ENCODE measurements at places on chromosomes 5 and 9.

DNA sequence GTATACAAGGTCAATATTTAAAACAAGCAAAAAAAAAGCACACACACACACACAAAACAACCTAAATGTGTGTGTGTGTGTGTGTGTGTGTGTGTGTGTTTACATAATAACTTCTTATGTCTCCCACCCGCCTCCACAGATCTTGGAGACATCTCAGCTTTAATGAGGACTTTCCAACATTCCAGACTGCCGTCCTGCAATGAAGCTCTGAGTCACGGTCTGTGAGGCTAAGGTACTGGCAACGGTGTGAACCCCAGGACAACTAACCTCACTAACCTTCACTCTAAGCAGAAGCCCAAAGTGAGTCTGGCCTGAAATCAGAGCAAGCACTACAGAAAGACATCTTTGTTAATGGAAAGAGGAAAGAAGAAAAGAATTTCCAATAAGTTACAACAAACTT is 22.3 kb downstream of the ZNF474 start:
- no peak overlapping the region for H3K4me3 ChIP-seq
- DNase-seq = no peak
- H3K27ac ChIP-seq = no peak overlapping the region
- peaks cover 4% of the 10 kb centered on the region for H3K4me1 ChIP-seq

DNA sequence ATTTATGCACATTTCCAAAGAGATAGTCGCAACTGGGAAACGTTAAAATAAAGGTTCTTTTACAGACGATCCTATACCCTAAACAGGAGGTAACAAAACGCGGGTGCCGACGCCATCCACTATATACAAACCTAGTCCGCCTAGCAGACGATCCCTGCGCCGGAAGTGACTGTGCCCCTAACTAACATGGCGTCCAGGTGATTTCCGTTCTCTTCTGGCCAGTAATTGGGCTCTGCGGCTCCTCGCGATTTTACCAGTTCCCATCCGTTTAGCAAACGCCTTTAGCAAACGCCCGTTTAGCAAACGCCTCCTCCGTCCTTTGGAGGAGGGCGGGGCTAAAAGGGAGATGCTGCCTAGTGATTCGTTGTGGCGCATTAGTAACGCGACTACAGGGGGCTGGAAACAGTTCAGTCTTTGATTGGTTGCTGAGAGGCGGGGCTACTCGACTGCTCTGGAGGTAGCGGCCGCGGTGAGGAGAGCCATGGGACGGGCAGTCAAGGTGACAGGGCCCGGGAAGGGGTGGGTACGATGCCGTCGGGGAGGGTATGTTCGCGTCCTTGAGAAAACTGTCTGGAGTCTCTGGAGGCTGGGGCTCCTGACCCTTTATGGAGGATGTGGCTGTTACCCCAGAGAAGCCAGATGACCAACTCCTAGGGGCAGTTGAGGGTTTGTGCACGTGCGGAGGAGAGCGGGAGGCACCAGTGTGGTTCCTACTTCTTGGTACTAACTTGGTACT is at the start of gene LYRM7:
Gene LYRM7, plus strand, starts transcription at position 405 of the 736 bp plus-strand sequence. Its CDS starts 77 bp downstream, at position 482.
- H3K27ac ChIP-seq = peak within 1 kb of the TSS; percentile 94
- H3K27me3 ChIP-seq = no peaks in the 10 kb centered on the region
- DNase-seq = peak; percentile 99

DNA sequence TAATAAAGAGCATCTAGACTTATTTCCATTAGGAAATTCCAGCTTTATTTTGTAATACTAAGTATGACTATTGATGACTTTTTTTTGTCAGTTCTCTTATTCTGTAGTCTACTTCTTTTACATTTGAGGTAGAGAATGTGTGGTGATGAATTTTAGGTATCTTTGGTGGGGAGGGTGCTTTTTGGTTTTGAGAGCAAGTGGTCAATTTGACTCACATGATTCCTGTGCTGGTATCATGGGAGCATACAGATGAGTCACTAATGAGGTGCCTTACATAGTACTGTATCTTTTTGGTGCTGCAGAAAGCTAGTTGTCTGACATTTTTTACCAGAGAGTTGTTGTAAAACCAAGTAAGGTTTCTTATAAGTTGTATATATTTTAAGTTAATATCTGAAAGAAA is 35.3 kb downstream of the ERBIN start:
- no peaks in the 10 kb centered on the region for H3K27me3 ChIP-seq
- no peak overlapping the region for H3K4me3 ChIP-seq
- H3K36me3 ChIP-seq = peaks cover 18% of the 10 kb centered on the region
- no peak overlapping the region for H3K27ac ChIP-seq

DNA sequence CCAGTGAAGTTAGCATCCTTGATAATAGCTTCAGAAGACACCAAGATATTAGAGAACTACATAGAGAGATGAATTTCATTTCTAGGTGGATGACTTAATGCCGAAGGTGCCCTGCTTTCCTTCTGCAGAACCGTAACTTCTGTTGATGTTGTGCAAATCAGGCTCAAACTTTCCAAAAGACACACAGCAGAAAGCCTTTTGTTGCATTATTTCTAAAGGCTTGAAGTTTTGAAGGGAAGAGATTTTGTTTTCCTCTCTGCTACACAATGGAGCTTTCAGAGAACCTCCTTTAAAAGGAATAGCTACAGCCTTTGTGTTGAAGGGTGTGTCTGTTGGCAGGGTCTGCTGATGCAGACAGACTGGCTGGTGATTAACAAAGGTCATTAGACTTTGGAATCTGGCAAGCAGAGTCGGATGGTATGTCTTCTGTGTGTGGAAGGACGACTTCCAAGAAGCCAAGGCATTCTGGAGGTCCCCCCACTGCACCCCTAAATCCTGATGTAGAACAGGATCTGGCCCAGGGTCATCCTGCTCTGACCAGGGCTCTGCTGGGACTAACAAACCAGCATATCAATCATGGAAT is 57.8 kb downstream of the ZNF462 start:
- H3K27ac ChIP-seq = no peak overlapping the region
- no peak for DNase-seq
- peaks cover 2% of the 10 kb centered on the region for H3K4me1 ChIP-seq

DNA sequence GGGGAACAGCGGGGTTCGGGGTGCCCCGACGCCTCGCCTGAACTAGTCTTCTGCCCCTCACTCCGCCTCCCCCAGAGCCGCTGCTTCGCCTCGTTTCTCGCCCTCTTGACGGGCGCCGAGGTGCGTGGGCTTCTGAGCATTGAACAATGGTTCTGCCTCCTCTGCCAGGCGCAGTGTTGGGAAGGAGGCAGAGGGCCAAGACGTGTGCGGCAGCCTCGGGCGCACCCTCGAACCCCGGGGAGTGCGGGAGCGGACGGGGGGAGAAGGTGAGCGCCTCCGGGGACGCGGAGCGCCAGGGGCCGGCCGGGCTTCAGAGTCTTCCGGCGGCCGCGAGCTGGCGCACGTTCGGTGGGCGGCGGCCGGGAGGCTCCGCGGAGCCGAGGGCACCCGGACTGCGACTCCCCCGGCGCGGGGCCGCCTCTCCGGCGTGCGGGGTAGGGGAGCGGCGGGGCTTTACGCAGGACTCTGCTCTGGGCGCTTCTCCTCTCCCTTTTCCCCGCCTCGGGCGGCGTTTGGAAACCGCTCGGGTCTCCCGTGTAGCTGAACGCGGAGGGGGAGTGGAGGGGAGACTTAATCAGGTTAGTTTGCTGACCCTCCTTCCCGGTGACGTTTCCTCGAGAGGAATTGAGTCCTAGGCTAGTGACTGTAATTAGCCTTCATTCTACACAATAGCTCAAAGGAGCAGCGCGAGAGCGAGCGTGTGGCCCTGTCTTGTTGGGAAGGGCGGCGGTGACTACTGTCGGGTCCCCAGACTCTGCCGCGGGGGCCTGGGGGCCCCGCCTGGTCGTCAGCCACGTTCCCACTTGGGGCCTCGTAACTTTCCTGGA is 1.1 kb downstream of the VLDLR start:
- peak overlapping the region; percentile 85 for H3K4me3 ChIP-seq
- peaks cover 51% of the 10 kb centered on the region for H3K27me3 ChIP-seq
- H3K4me1 ChIP-seq = peaks cover 18% of the 10 kb centered on the region
- H3K36me3 ChIP-seq = peaks cover 5% of the 10 kb centered on the region

DNA sequence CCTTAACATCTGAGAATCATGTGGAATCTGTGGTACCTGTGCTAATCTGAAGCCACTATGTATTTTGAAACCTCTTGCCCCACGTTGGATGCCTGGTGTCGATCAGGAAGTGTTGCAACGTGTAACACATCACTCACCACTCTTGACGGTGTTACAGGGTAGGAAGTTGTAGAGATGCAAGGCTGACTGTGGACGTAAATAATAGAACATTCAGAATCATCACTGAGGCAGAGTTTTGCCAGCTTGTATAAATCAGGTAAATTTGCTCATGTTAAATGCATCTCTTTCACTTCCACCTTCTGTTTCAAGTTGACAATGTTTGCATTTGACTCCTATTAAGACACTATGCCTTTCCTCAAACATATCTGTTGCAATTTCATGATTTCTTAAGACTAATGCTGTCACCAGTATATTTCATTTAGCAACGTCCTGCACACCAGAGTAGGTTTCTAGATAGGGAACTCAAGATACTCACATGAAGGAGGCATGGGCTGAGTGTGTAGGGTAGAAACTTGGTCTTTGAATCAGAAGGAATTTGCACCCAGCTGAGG is 38.1 kb downstream of the BASP1 start:
- H3K4me1 ChIP-seq = no peaks in the 10 kb centered on the region
- no peak for DNase-seq
- H3K36me3 ChIP-seq = no peaks in the 10 kb centered on the region

- DNase-seq = no peak
- H3K4me1 ChIP-seq = no peaks in the 10 kb centered on the region
- no peaks in the 10 kb centered on the region for H3K36me3 ChIP-seq
- no peak overlapping the region for H3K4me3 ChIP-seq
- no peaks in the 10 kb centered on the region for H3K27me3 ChIP-seq
These were observed 13.5 kb downstream of the C5orf46 start for GRCh38 chr5:147892696-147893296.

DNA sequence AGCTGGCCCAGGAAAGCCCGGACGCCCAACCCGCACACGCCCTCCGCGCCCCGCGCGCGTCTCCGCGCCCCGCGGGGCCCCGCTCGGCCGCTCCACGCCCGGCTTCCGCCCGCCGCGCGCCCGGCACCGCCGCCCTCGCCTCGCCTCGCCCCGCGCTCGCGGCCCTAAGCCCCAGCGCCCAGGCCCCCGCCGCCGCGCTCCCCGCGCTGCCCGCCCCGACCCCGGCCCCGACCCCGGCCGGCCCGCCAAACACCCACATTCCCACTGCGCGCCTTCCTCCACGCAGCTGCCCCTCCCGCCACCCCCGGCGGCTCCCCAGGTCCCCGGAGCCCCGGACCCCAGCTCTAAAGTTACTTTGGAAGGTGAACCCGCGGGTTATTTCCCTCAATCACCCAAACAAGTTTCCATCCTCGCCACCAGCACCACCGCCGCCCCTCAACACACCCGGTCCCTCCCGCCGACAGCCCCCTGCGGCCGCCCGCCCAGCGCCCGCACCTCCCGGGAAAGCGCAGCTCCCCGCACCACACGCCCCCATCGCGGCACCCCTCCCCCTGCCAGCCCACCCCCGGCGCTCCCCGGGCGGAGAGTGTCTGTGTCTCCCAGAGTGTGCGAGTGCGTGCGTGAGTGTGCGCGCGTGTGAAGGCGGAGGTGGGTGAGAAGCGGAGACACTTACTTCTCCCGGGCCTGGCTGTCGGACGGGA is 439 bp downstream of the SSBP2 start:
- peaks cover 22% of the 10 kb centered on the region for H3K4me1 ChIP-seq
- peak overlapping the region; percentile 91 for H3K27ac ChIP-seq
- peaks cover 24% of the 10 kb centered on the region for H3K27me3 ChIP-seq
- DNase-seq = peak; percentile 29
- peak overlapping the region; percentile 87 for H3K4me3 ChIP-seq

- H3K4me1 ChIP-seq = no peaks in the 10 kb centered on the region
- H3K27me3 ChIP-seq = no peaks in the 10 kb centered on the region
- no peaks in the 10 kb centered on the region for H3K36me3 ChIP-seq
- H3K27ac ChIP-seq = no peak overlapping the region
- no peak overlapping the region for H3K4me3 ChIP-seq
These were observed 54.3 kb upstream of the RGS7BP start for GRCh38 chr5:64451551-64451950.

GRCh38 chr9:134469041-134469875 is 143.0 kb downstream of the RXRA start:
- no peaks in the 10 kb centered on the region for H3K27me3 ChIP-seq
- no peaks in the 10 kb centered on the region for H3K4me1 ChIP-seq
- DNase-seq = no peak
- no peaks in the 10 kb centered on the region for H3K36me3 ChIP-seq
- no peak overlapping the region for H3K27ac ChIP-seq

DNA sequence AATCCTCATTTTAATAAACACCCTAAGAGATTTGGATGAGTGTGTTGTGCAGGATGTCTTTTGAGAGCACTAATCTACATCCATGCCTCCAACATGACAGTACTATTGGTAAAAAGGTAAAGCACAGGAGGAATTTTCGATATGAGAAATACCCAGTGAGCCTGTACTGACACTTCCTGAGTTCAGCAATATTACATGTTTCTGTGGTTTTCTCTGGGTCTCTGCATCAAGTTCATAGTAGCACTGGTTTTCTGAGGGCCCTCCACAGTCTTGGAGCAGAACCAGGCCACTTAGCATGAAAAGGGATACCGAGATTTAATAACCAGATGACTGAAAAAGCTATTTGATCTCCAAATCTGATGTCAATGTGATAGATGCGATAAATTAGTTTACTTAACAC is 524.1 kb downstream of the TMEM38B start:
- H3K27ac ChIP-seq = no peak overlapping the region
- no peaks in the 10 kb centered on the region for H3K36me3 ChIP-seq
- DNase-seq = no peak
- no peaks in the 10 kb centered on the region for H3K4me1 ChIP-seq
- H3K4me3 ChIP-seq = no peak overlapping the region
- no peaks in the 10 kb centered on the region for H3K27me3 ChIP-seq

DNA sequence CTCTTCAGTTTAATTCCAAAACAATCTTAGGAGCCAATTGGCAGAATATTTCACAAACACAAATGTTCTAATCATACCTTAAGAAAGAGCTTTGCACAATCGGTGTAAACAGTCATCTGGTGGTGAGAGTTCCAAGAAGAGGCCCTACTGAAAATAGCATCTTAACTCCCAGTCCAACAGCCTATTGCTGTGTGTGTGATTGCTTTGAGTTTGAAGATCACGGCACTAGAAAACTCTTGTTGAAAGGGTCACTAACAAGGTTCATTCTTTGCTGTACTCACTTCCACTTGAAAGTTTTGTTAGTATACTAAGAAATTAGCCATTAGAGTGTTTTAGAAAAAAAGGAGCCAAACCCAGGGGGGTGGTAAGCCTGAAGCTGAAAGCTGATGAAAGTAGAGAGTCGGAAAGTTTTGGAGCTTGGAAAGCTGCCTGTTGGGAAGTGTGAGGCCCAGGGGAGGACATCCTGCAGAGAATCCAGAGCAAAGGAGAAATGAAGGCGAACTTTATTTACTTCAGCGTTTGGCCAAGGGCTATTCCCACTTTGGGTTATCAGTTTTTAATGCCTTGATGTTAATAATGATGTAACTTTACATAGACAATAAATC is 180.3 kb upstream of the GHR start:
- no peaks in the 10 kb centered on the region for H3K36me3 ChIP-seq
- no peak for DNase-seq
- H3K4me1 ChIP-seq = no peaks in the 10 kb centered on the region
- H3K27me3 ChIP-seq = no peaks in the 10 kb centered on the region
- H3K27ac ChIP-seq = no peak overlapping the region
